ENCODE measurements at places on chromosomes 1 and 21.

DNA sequence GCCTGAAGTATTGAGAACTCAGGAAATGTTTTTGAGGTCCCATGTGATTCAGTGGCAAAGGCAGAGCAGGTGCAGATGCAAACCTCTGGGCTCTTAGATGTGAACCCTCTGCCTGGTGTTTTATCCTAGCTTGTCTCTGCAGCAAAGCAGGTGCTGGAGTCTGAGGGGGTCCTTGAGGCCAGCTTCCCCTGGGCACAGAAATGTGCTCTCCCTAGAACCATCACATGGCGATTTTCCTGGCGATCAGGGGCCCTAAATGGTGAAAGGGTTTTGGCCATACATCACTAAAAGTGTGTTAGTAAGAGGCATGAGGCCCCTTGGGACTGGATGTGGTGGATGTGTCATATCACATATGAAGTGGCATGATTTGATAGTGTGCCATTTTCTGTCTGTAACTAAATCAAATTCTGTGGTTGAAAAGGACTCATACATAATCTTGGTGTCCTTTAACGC, 144.8 kb downstream of the ST6GALNAC3 start:
- DNase-seq, result no peak

DNA sequence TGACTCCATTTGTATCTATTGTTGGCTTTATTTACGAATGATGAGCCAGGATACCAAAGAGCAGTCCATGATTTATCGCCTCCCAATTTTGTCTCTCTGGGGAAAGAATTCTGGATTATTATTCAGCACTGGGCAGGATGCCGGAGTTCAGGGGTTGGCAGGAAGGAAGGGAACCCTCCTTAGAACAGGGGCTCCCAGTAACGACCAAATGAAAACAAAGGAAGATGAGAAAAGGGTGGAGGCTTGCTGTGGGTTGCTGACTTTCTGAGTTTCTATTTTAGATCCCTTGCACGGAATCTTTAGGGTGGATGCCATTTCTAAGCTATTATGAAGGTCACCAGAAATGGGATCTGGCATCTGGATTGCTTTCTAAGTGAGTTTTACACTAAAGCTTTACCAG, 231.2 kb upstream of the LYPLAL1 start:
- no peak for DNase-seq

DNA sequence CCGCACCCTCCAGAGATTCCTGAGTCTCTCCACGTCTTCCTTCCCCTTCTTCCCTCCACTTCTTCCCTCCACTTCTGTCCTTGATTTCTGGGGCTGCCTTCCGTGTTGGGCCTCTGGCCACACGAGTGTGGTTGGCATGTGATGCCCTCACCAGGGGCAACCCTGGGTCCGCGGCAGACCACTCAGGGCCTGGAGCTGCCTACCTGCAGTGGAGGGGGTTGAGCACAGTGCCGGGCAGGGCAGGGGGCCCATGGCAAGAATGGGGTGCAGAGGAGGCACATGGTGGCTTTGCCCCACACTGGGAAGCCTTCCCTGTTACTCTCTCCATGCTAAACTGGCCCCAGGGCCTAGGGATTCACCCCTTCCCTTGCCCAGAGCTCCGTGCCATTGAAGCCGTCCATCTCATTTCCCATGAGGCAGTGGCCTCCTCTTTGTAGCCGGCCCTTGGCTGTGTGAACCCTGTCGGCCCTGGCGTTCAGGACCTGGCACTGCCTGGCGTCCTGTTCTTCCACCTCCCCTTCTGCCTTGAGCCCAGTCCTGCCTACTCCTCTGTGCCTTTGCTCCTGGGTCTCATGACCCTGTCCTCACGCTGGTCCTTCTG, 13.4 kb downstream of the RRP1 start:
- DNase-seq, result no peak

- no peak for DNase-seq
These were observed 2.0 kb upstream of the ST3GAL3 start for GRCh38 chr1:43705334-43705733.

DNA sequence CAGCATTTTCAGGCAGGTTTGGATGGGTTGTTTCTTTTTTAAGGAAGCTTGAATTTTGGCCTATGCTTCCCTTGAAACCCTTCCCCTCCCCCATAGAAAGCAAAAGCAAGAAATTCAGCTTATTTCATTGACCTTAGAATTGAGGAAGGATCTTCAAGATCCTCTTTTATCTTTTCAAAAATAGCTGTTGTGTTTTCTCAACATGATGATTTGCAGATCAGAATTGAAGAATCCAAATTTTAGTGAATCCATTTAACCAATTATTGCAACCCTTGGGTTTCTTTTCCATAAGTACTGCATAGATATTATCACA, 73.7 kb downstream of the LRRC8C start:
- no peak for DNase-seq

GRCh38 chr1:17587693-17588047, 48.2 kb downstream of the ARHGEF10L start:
- DNase-seq, result no peak

DNA sequence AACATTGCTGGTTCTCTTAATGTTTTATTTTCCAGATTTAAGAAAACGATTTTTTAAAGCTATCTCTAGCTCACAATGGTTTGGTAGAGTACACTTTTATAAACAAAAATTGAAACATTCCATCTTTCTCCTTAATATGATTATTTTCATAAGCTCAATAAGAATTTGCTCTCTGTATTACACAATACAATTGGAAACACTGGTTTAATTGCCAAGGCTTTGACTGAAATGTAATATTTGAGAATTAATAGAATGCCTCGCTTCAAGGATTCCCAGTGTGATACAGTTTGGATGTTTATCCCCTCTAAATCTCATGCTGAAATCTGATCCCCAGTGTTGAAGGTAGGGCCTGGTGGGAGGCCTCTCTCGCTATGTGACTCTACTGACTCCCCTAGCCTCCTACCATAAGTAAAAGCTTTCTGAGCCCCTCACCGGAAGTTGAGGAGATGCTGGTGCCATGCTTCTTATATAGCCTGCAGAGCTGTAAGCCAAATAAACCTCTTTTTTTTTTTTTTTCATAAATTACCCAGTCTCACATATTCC, 67.4 kb downstream of the DDAH1 start:
- no peak for DNase-seq

GRCh38 chr1:61518670-61519400, 206.1 kb downstream of the TM2D1 start:
- no peak for DNase-seq

GRCh38 chr21:15731243-15731613, 1.4 kb downstream of the USP25 start:
- DNase-seq, result no peak

- DNase-seq, result no peak
These were observed 559 bp downstream of the SERTAD4 start for GRCh38 chr1:210233216-210233494.

DNA sequence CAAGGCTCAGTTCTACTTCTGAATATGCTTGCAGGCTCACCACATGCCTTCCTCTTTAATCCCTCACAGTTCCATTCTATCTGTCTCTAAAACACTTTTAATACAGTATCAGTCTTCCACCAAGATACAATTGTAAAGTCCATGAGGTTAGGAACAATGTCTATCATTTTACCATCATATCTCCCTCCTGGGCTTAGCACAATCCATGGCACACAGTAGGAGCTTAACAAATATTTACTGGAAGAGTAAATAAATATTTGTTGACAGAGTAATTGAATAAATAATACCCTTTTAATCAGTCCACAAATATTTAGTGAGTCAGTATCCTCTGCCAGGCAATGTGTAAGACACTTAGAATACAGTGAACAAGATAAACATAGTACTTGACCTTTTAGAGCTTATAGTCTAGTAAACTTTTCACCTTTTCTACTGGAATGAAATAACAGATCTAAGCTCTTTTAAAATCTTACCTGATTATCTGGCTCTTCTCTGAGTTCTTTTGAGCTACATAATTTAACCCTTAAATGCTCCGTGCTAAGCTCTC, 12.7 kb upstream of the GADD45A start:
- no peak for DNase-seq

GRCh38 chr1:180534214-180534613, 24.6 kb upstream of the OVAAL start:
- no peak for DNase-seq

GRCh38 chr1:237267743-237268142, 225.8 kb downstream of the RYR2 start:
- DNase-seq, result no peak

DNA sequence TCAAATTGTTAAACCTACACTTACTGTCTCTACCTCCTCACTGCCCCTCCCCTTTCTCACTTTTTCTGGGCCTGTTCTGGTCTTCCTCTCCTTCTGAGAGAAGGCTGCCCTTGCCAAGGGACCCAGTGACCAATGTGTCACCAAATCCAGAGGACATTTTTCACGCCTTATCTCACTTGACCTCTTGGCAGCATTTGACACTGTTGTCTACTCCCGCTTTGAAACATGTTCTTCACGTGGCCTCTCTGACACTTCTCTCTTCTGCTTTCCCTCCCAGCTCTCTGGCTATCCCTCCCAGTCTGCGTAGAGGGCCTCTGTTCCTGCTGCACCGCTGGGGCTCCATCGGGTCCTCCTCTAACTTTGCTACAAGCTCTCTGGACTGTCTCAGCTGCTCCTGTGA, 25.3 kb downstream of the KCNQ4 start:
- DNase-seq, result no peak

DNA sequence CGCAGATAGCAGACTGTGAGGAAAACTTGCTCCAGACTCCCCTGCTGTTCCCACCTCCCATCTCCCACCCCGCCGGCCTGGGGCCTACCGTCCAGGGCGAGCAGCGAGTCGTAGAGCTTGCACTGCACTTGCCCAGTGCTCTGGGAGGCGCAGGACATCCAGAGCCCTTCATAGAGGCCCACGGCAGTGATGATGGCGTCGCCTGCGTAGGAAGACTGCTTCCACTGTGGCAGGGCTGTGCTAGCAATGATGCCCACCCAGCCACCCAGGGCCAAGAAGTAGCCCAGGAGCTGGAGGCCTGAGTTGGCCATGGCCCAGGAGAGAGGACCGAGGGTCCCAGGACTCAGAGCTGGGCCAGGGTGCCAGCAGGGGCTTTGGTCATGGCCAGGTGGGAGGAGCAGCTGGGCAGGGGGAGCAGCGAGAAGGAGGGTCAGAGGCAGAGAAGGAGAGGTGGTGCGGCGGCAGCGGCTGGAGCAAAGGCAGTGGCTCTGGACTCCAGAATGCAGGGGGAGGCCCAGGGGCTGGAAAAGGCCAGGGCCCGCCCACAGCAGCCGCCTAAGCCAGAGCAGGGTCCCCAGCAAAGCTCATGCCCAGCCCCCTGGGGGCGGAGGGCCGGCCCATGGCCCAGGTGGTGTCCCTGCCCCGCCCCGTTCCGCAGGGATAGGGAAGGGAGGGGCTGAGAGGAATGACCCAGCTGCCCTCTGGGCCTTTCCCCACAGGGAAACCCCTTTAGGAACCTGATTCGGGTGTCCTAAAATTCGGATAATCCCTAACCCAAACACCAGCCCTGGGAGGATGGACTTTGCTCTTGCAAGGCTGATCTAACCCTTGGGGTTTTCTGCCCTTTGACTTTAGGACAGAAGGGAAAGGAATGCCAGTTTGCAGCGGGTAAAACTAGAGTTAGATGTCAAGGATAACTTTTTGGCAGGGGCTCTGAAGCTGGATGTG, at the start of gene CLDN19:
Gene CLDN19 (minus strand): TSS at position 484 of the 948 bp plus-strand sequence. CDS start 173 bp downstream, at position 311.
- no peak for DNase-seq
